Kidney epithelial cell (primary cell): ENCODE measurements at places on chromosomes 16 and 17. TPM values are rescaled to one million over a fixed set of nuclear protein-coding genes. Genes with fewer than 3 reads are reported as not detected.

- DNase-seq = no peak
Measured at GRCh38 chr16:18816286-18816685, 14.9 kb upstream of the ARL6IP1 start.

- DNase-seq = no peak
Measured at GRCh38 chr17:77952368-77952767, 6.1 kb upstream of the TNRC6C start.

DNA sequence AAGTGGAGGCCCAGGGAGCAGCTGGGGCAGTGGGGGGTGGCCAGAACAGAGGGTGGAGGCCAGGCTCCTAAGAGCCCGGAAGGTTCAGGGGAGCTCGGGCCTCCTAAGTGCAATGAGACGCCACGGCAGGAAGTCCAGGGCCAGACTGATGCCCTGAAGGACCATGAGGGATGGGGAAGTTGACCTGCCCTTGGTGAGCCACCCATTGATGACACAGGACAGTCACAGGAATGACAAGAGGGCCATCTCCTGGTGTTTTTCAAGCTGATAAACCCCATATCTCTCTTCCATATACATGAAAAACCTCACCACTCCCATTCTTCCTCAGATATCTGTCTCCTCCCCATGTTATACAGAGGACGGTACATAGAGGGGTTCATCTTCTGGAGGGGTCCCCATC is 5.8 kb upstream of the MRPL58 start:
- DNase-seq = no peak

- DNase-seq = no peak
Measured at GRCh38 chr16:87707097-87707496, 58.7 kb downstream of the KLHDC4 start.

Gene COX6A2
- not detected in 2 replicates for total RNA-seq
